ENCODE measurements at places on chromosomes 2 and 18. TPM values are rescaled to one million over a fixed set of nuclear protein-coding genes. Genes with fewer than 3 reads are reported as not detected.

The LYG1 gene
- 0.20 TPM for total RNA-seq

The ASIC4 gene
- total RNA-seq, result not detected

The PID1 gene
- total RNA-seq, result 1.2 TPM

The STAT4 gene
- total RNA-seq, result 0.88 TPM

The VWA3B gene
- 0.40 TPM for total RNA-seq

The CCDC102B gene
- total RNA-seq, result 1.2 TPM

The TUBA4B gene
- not detected for total RNA-seq

The CREG2 gene
- 2.3 TPM for total RNA-seq
